ENCODE measurements at places on chromosomes 13 and 19.

DNA sequence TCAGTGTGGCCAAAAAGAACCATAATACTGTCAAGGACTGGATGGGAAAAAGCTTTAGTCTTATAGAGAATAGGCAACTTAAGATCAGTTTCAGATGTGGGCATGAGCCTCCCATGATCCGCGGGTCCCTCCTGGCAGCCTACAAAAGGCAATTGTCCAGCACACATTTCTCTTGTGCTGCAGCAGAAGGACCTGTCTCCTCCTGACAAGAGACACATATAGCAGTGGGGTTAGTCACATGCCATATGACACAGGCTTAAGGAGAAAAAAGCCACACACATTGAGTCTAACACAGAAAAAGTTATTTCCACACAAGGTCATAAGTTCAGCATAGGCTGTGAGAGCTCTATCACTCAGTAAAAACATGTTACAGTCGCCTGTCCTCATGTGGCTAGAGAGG is 1378.7 kb upstream of the PRR20A start:
- no peak for DNase-seq

- no peak for DNase-seq
Measured at GRCh38 chr13:113820813-113821651, 42.8 kb downstream of the GAS6 start.

- no peak for DNase-seq
Measured at GRCh38 chr13:25300861-25301346, 521 bp upstream of the NUP58 start.

GRCh38 chr19:51305479-51305878 is 6.0 kb upstream of the IGLON5 start:
- DNase-seq = no peak

DNA sequence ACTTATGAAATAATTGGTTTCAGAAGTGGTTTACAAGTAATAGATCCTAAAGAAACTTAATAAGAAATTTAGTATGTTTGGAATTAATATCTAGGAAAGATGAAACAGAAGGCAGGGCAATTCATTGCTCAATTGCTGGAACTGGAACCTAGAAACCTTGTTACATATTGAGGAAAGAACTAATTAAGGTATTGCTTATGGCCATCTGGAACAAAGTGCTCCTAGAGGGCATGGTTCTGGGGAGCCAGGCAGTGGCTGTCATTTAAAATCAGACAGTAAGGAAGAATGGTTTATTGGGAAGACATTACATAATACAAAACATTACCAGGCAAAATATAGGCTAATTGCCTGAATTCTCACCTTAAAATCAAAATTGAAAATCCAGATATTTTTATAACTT is 224.1 kb downstream of the SLITRK6 start:
- DNase-seq = no peak

- DNase-seq = no peak
Measured at GRCh38 chr19:35051796-35052195, 10.3 kb downstream of the HPN start.

- no peak for DNase-seq
Measured at GRCh38 chr13:48542138-48542537, 9.3 kb upstream of the RCBTB2 start.

- DNase-seq = peak; percentile 18
Measured at GRCh38 chr19:8456064-8456463, 11.3 kb downstream of the HNRNPM start.

- DNase-seq = no peak
Measured at GRCh38 chr13:106493533-106494220, 41.8 kb downstream of the EFNB2 start.

DNA sequence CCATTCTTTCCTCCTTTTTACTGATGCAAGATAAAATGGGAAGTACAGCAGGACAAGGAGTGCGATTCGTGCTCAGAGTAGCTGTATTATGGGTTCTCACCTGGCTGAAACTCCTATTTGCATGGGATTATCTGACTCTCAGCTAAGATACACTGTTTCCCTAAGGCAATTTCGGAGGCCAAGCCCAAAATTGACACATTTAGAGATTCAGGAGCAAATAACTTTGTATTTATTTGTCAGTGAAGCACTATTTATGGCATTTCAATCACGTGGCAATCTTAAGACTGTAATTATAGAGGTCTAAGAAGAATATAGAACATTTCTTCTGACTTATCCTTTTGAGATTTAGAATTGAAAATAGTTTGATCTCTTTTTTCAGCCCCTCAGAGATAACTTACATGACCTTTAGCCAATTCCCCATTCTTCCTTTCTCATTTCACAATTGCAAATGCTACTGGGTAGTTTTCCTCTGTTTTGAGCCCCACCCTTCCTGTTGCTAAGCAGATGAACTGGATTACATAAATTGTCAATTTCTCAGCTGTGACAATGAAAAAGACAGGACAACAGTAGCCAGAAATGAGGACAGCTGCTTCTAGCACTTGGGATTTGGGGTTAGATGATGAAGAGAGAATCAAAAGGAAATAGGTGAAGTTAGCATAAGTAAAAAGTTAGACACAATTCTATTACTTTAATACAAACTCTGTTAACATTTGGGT is 122.7 kb upstream of the FRY start:
- DNase-seq = no peak

GRCh38 chr19:41932720-41933332 is 4.6 kb upstream of the ERFL start:
- no peak for DNase-seq

DNA sequence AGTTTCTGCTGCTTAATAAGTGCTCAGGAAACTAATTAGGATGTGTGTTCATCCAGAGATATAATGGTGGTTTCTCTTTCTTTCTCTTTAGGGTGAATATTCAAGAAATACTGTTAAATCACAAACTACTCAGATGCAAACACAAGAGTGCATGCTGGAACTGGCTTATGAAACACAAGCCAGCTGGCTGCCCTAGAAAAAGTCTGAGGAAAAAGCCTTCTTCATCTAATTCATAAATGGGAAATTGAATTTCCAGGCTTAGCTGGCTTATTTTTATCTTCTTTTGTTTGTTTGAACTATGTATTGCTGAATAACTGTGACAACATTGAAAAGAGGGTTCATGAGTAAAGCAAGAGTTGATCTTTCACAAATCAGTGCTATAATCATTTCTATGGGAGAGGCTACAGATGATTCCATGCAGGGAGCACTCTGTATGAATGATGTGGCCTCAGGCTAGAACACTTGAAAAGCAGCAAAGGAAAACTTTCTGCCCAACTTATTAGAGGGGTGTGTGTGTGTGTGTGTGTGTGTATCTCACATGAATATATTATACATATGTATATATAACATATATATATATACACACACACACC is 69.8 kb upstream of the SCEL start:
- DNase-seq = no peak

- no peak for DNase-seq
Measured at GRCh38 chr19:46946611-46947238, 72.9 kb upstream of the NPAS1 start.

GRCh38 chr13:97914540-97914939 is 38.9 kb upstream of the IPO5 start:
- no peak for DNase-seq

DNA sequence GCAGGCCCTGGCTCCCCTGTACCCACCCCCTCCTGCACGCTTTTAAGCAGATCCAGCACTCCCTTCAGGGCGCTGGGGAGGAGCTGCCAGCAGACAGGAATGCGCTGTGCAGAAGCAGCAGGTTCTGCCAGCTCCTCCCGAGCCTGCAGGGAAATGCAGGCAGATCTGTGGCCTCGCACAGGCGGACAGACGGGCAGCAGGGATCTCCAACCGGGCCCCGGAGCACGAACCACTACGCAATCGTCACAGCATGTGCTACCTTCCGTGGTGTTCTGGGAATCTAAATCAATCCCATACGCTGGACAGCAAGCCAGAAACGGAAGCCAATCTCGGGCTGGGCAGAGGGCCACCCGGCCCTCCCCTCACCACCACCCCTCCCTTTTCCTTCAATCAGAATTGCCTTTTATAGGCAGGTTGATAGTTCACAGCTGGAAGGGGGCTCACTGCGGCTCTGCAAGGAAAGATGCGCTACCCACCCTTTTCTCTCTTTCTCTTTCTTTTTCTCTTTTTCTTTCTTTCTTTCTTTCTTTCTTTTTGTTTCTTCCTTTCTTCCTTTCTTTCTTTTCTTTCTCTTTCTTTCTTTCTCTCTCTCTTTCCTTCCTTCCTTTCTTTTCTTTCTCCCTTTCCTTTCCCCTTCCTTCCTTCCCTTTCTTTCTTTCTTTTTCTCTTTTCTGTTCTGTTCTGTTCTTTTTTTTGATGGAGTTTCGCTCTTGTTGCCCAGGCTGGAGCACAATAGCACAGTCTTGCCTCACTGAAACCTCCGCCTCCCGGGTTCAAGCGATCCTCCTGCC is 99.9 kb downstream of the GNG7 start:
- DNase-seq = no peak

GRCh38 chr19:11931051-11931450 is 6.1 kb downstream of the ZNF700 start:
- DNase-seq = peak; percentile 12

DNA sequence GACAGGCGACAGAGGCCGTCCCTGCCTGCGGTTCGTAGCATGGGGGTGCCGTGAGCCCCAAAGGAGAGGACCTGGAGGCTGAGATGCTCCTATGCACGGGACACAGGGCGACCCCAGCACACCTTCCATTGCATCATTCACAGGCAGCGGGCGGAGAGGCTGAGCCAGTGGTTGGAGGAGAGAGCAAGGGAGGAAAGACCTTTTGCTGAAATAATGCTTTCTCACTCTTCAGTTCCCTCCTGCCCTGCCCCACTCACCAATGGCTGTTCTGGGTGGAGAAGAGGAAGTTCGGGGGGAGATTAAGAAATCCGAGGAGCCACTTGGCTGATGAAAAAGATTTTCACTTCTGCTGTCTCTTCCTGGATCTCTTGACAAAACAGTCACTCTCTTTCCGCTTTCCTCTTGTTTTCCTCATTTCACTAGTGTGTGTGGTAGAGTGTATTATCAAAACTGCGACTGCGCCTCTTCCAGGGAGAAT is at the start of gene NLRP12:
NLRP12 (minus strand) TSS at position 181 of the 478 bp plus-strand sequence; CDS start at position 41, 140 bp downstream.
- no peak for DNase-seq

- DNase-seq = no peak
Measured at GRCh38 chr19:50551715-50552187, 16.5 kb downstream of the LRRC4B start.

GRCh38 chr13:35881360-35881759 is 249.8 kb downstream of the DCLK1 start:
- no peak for DNase-seq

GRCh38 chr13:110245416-110245899 is 61.5 kb downstream of the COL4A1 start:
- no peak for DNase-seq

GRCh38 chr19:52138983-52139251 is 821 bp downstream of the ZNF616 start:
- DNase-seq = no peak

GRCh38 chr13:31314961-31315360 is 115.2 kb downstream of the B3GLCT start:
- DNase-seq = no peak

- peak; percentile 87 for DNase-seq
Measured at GRCh38 chr19:2610637-2611482, 91.6 kb downstream of the GNG7 start.

All from RKO (cell line).